ENCODE measurements at places on chromosomes 6 and 20.

DNA sequence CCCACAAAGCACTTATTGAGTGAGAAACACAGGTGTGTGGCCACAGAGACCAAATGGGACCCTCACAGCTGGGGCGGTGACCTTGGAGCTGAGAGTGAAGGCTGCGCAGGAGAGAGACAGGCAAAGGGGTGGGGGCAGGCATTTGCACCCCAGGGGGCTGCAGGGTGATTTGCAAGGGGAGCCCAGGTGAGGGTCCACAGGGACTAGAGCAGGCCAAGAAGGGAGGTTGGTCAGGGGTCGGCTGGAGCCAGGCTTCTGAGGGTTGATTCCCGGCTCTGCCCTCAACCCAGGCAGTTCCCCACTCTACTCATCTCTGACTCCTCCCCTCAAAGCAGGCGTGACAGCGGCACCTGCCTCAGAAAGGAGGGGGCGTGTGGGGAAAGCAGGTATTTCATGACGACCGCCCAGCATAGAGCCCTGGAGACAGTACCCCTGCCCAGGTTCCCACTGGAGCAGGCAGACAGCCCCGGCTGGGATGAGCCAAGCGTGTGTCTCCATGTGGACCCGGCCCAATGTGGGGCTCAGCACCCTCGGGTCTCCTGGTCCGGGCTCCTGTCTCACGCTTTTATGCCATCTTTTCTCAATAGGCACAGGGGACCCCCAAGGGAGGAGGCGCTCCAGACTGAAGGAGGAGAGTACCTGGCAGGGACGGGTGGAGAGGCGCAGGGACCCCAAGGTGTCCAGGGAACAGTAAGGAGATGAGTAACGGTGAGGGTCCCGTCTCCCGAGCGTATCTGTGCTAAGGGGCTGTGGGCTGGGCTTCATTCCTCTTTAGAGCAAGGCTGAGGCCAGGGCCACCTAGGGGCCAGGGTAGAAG, 3.1 kb upstream of the MRGBP start:
- no peak for DNase-seq

DNA sequence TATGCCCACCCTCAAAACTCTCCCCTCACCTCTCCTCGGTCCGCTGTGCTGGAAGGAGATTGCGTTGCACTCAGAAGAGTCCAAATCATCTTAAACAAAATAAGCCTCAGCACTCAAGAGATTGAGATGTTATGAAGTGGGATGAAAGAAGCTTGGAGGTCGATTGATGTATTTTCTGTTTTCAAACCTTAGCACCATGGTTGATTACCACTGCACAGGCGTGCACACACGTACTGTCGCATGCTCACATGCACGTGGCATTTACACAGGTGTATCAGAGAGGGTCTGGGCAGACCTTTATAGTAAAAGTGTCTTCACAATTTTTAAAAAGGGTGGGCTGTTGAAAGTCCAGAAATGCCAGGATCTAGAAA, 612 bp upstream of the AGPAT4 start:
- DNase-seq, result no peak

- DNase-seq, result no peak
Measured at GRCh38 chr6:168428052-168428826, 12.7 kb upstream of the SMOC2 start.

GRCh38 chr20:22563062-22563965, 21.1 kb downstream of the FOXA2 start:
- DNase-seq, result no peak

- DNase-seq, result no peak
Measured at GRCh38 chr6:20900389-20901160, 366.3 kb downstream of the CDKAL1 start.

GRCh38 chr6:7692453-7692784, 33.5 kb upstream of the BMP6 start:
- DNase-seq, result no peak

DNA sequence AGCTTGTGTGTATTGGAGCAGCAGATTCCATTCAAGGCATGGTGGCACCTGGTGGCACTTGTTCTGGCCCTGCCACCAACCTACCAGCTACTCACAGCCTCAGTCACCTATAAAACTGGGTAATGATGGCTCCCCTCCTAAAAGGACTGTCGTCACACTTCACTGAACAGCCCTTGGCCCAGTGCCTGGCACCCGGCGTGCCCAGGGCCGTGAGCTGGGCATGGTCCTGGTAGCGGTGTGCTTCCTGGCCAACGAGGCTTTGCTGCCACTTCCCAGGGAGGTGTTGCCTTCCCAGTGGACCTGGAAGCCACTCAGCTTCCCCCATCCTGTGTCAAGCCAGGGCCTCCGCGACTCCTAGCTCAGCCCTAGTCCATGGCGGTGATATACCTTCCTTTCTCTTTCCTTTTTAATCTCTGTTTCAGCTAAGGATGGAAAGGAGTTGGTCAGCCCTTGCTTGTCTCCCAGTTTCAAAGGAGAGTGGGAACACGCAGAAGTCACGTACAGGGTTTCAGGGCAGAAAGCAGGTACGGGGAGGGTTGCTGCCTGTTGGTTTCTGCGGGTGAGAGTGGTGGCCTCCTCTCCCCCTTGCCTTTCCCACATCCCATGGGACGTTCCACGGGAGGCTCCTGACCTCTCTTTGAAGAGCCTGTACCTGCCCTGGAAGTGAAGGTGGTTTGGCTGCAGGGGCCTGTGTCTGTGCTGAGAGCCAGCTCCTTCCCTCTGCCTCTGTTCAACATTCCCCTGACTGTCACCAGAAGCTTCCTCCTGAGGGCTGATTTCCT, 25.5 kb downstream of the ENTPD6 start:
- DNase-seq, result peak; percentile 88

GRCh38 chr6:22253955-22254655, 42.7 kb downstream of the PRL start:
- DNase-seq, result no peak

DNA sequence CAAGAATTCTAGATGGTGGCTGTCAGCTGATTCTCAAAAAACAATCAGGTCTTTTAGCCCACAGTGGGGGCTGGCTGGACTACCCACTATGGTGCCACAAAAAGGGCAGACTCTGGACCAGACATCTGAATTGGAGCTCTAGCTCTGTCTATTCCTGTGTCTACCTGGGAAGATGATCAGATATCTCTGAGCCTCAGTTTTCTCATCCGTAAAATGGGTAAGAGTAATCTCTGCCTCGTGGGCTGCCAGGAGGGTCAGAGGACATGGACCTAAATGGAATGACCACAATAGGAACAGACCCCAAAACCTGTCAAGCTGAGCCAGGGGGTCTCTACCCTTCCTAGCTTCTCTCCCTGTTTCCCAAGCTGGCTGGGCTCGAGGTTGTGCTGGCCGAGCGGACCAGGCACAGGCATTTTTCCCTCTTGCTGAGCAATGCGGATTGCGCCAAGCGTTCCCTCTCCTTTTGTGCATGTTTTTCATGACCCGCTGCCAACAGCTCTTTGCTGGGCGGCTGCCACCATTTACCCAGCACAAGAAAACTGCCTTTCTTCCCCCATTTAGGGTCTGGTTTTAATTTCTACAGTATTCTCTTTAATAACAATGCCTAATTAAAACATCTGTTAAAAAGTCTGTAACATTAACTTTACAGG, 74.7 kb upstream of the MAFB start:
- no peak for DNase-seq

- no peak for DNase-seq
Measured at GRCh38 chr20:62772990-62773844, 23.1 kb upstream of the MRGBP start.

All from left ventricle myocardium superior (tissue), 1 donor.